ENCODE measurements at places on chromosomes 16 and 17.

- DNase-seq: no peak
Observed at GRCh38 chr17:1110541-1110861, 69.3 kb downstream of the ABR start.

GRCh38 chr17:29753845-29754439 lies 131.2 kb upstream of the CORO6 start:
- no peak for DNase-seq

DNA sequence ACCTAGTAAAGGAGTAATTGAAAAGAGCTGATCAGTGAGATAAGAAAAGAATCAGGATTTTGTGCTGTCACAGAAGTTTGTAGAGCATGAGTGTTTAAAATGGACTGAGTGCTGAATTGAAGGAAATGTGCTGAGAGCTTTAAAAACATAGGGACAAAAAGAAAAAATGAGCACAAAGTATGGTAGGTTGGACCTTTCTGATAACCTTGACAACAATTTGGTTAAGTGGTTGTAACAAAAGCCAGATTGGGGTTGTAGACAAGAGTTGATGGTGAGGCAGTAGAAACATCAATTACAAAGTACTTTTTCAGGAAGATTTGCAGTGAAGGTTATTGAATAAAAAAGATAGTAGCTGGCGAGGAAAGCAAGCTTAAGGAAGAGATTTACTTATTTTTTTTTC lies 674.7 kb upstream of the KIF2B start:
- DNase-seq: no peak

GRCh38 chr16:79571903-79572535 lies 28.5 kb downstream of the MAF start:
- no peak for DNase-seq

DNA sequence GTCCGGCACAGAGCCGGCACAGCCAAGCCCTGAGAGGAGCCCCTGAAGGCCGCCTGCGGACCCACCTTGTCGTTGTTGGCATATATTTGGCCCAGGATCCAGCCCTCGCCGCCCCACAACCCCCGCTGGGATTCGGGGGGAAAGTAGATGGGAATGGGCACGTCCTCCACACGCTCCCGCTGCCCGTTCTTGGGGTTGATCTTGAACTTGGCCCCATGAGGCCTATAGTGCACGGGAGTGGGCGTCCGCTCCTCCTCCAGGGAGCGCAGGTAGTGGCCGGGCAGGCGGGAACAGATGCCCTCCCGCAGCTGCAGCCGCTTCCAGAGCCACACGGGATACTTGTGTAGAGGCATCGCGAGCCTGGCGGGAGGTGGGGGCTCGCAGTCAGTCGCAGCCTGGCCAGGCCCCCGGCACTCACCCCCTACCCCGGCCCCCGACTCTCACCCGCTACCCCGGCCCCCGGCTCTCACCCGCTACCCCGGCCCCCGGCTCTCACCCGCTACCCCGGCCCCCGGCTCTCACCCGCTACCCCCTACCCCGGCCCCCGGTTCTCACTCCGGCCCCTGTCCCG lies 387 bp downstream of the MRPL28 start:
- DNase-seq: no peak

DNA sequence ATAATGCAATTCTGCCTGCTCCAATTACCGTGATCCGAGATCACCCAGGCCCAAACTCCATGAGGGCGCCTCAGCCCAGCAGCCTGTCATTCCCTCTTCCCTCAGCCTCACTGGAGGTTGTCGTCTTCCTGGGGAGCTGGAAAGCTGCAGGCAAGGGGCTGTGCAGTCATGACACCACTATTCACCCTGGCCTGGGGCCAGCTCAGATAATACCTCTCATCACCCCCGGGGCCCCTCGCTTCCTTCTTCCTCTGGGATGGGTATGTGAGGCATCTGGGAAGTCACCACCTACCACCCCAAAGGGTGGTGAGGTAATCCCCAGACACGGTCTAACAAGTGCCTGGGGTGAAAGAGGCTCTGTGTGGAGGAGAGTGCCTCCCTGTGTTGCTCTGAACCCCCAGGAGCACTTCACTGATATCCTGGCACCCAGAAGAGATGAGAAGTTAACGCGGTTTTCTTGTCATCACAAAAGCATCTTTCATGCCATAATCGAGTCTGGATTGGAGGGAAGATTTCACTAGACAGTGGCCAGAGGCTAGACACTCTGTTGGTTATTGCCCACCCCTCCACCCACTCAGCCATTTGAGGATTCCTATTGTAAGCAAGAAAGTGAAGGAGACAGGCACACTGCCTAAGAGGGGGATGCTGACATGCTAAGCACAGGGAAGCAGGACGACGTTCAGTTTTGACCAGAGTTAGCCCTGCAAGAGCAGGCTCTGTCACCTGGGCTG lies 18.4 kb downstream of the CFAP20 start:
- DNase-seq: no peak
